Hepatocyte (in vitro differentiated cells): ENCODE measurements at places on chromosomes 1 and 21.
A peak's percentile ranks its signal among the peaks of the same experiment; 100 is the strongest.

GRCh38 chr1:111204201-111204982, 3.9 kb upstream of the DENND2D start:
- no peaks in the 10 kb centered on the region for H3K27me3 ChIP-seq
- H3K4me1 ChIP-seq = peaks cover 19% of the 10 kb centered on the region
- DNase-seq = peak; percentile 35
- H3K4me3 ChIP-seq = no peak overlapping the region
- peak overlapping the region; percentile 63 for H3K27ac ChIP-seq

- H3K27ac ChIP-seq = no peak overlapping the region
- no peak for DNase-seq
- H3K36me3 ChIP-seq = no peaks in the 10 kb centered on the region
Observed at GRCh38 chr21:46121286-46122221, 23.6 kb downstream of the COL6A2 start.

DNA sequence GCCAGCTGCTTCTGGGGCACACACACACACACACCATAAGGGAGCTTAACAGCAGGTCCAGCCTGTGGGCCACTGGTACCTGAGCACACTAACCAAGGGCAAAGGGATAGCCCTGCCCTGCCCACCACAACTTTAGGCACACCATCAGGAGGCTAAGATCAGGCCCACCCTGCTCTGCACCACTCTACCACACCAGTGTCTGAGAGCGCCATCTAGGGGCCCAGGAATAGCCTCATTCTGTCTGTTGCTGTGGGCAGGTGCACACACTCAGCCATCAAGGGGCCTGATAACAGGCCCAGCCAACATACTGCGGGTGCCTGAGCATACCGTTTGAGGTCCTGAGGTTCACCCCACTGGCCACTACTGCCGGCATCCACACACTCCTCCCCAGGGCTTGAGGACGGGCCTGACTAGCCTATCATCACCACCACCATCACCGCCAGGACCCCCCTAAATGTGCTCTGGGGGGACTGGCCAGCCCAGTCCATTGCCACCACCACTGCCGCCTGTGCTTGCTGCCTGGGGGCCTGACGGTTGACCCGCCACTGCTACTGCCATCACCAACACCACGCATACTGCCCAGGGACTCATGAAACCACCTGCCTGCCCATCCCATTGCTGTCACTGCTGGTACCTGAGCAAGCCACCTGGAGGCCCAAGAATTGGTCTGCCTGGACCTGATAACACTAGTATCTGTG, 31.3 kb downstream of the NSL1 start:
- H3K4me3 ChIP-seq = no peak overlapping the region
- no peak overlapping the region for H3K27ac ChIP-seq
- H3K27me3 ChIP-seq = no peaks in the 10 kb centered on the region
- peak; percentile 12 for DNase-seq

- no peaks in the 10 kb centered on the region for H3K4me1 ChIP-seq
- no peak for DNase-seq
- H3K27ac ChIP-seq = no peak overlapping the region
- H3K27me3 ChIP-seq = no peaks in the 10 kb centered on the region
Observed at GRCh38 chr1:180003026-180003695, 48.6 kb downstream of the CEP350 start.

DNA sequence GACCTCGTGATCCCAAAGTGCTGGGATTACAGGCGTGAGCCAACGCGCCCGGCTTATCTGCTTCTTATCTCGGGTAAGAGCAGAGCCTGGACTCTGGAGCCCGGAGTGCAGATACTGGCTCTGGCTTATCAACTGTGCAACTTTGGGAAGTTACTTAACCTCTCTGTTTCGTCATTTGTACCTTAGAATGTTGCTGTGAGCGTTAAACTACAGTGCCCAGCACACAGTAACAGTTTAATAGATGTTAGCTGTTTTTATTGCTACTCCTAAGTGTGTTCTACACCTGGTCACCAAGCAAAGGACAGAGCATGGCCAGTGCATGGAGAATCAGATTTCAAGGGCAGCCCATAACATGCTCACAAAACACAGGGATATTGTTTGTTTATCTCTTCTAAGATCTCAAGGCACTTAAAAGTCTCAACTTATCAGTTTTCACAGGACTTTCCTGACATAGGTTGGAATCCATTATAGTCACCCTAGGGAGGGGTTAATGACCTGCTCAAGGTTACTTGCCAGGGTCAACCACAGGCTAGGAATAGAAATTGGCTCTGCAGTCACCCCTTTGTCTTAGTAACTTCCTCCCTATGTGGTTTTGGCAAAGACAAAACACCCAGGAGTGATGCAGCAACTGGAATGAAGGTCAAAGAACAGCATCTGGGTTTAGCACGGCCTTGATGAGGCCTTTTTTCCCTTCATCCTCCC, 22.5 kb upstream of the SRP9 start:
- H3K27ac ChIP-seq = peak overlapping the region; percentile 68
- peak; percentile 68 for DNase-seq
- H3K36me3 ChIP-seq = no peaks in the 10 kb centered on the region
- H3K4me1 ChIP-seq = peaks cover 14% of the 10 kb centered on the region

GRCh38 chr1:88730995-88731394, 46.9 kb downstream of the PKN2 start:
- H3K4me1 ChIP-seq = peaks cover 12% of the 10 kb centered on the region
- H3K4me3 ChIP-seq = no peak overlapping the region
- H3K27me3 ChIP-seq = no peaks in the 10 kb centered on the region
- DNase-seq = no peak
- H3K27ac ChIP-seq = peak overlapping the region; percentile 61

- H3K36me3 ChIP-seq = no peaks in the 10 kb centered on the region
- H3K27me3 ChIP-seq = no peaks in the 10 kb centered on the region
- DNase-seq = no peak
- no peak overlapping the region for H3K4me3 ChIP-seq
- H3K27ac ChIP-seq = no peak overlapping the region
Observed at GRCh38 chr1:15420853-15421465, 11.3 kb downstream of the EFHD2 start.

GRCh38 chr21:31660259-31660565, 719 bp downstream of the SOD1 start:
- peak; percentile 61 for DNase-seq
- H3K4me1 ChIP-seq = peaks cover 4% of the 10 kb centered on the region
- peak overlapping the region; percentile 74 for H3K4me3 ChIP-seq
- H3K36me3 ChIP-seq = no peaks in the 10 kb centered on the region
- H3K27me3 ChIP-seq = no peaks in the 10 kb centered on the region
- H3K27ac ChIP-seq = peak overlapping the region; percentile 84

GRCh38 chr1:22282364-22282995, 139.6 kb upstream of the WNT4 start:
- no peak overlapping the region for H3K4me3 ChIP-seq
- no peaks in the 10 kb centered on the region for H3K27me3 ChIP-seq
- no peaks in the 10 kb centered on the region for H3K36me3 ChIP-seq

DNA sequence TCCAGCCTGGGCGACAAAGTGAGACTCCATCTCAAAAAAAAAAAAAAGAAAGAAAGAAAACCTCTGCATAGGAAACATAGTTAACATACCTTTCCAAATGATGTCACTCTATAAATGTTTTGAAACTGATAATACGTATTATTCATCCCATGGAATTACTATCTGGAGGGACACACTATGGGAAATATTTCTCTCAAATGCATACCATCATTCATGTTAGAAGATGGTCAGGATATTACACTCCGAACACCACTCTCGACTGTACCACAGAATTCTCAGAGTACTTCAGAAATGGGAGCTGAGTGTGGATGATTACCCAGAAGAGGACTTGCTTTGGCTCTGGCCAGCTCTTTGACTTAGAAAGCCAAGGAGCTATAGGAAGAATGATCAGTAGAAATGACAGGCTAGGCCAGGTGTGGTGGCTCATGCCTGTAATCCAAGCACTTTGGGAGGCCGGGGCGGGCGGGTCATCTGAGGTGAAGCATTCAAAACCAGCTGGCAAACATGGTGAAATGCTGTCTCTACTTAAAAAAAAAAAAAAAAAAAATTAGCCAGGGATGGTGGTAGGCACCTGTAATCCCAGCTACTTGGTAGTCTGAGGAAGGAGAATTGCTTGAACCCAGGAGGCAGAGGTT, 5.2 kb upstream of the LIN28A start:
- H3K4me3 ChIP-seq = no peak overlapping the region
- no peaks in the 10 kb centered on the region for H3K36me3 ChIP-seq
- H3K4me1 ChIP-seq = no peaks in the 10 kb centered on the region

DNA sequence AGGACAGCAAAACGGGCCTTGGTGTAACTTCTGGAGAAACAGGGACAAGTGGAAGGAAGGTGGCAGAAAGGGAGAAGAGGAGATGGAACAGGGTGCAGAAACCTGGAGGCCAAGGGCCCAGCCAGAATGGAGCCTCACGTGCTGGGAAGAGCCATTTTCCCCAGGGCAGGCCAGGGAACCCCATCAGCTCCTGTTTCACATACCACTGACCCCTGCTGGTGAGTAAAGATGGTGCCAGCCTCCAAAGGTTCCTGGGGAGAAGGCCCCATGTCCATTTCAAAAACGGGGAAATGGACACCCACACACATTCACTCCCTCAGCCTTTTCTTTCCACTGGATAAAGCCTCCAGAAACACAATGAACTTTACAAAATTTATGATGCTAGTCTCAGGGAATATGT, 57.6 kb upstream of the JUN start:
- no peak overlapping the region for H3K4me3 ChIP-seq
- no peaks in the 10 kb centered on the region for H3K27me3 ChIP-seq
- no peak overlapping the region for H3K27ac ChIP-seq
- DNase-seq = no peak
- H3K36me3 ChIP-seq = no peaks in the 10 kb centered on the region
